ENCODE measurements at places on chromosomes 3 and 15.

GRCh38 chr3:16373341-16373946 lies 108.4 kb downstream of the OXNAD1 start:
- no peak for DNase-seq

DNA sequence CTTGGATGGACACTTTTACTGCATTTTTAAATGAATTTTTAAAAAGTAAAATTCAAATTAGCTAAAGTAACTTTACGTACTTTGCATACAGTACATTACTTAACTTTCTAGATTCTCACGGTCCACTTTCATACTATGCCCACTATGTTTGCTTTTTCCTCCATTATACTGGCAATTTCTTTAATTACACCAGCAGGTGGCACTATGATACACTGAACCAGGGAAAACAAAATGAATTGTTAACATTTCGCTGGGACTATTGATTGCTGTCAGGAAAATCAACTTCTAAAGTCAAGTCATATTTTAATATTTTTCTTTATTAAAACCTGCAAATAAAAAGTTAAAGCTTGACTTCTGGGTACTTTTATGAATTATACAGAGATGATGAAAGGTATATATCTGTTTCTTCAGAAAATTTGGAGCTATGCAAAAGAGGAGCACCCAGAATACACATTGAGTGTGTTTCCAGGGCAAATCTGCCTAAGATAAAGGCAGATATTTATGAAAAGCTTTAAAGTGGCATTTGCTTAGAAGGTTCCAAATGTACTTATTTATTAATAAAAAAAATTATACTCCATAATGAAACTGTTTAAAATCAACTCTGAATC lies 21.8 kb upstream of the POU1F1 start:
- DNase-seq, result no peak

DNA sequence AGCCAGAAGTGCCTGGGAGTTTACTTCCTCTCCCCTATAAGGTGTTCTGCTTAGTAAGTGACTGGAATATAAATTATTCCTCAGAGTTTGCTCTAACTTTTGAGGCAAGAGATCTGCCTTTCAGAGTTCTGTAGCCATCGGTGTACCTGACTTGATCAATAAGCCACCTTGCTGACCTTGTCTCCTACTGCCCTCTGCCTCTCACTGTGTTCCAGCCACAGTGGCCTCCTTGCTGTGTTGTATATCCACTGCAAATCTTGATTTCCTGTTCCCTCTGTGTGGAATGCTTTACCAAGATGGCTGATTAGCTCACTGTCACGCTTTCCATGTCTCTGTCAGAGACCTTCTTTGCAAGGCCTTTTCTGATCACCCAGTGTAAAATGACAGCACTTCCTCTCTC lies 442.4 kb downstream of the SQOR start:
- DNase-seq, result no peak

DNA sequence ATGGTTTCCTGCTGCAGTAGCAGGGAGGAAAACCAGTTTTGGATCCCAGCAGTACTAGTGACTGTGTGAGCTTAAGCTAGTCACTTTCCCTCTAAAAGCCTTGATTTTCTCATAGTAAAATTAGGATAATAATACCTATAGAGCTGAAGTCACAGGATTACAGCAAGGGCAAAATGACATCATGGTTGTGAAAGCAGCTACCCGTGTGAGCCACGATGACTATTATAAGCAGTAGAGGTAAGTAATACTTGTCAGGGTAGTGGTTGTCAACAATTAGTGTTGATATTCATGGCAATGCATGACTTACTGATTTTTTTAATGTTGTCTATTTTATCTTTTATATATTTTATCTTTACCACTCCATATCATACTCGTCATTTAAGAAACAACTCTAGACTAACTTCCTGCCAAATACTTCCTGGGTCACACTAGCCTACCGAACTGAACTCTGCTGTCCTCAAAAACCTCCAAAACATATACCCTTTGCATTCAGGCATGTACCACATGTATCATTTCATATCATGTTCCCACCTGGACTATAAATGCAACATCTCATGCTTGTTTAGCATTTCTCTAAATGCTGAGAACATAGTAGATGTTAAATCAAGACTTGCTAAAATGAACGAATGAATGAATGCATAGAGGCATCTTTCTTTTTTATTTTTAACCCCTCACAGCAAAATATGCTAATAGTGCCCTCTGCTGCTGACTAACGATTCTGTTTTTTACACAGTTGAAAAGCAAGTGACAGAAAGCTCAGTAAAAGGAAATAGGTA lies 172.6 kb downstream of the P3H2 start:
- DNase-seq, result no peak

DNA sequence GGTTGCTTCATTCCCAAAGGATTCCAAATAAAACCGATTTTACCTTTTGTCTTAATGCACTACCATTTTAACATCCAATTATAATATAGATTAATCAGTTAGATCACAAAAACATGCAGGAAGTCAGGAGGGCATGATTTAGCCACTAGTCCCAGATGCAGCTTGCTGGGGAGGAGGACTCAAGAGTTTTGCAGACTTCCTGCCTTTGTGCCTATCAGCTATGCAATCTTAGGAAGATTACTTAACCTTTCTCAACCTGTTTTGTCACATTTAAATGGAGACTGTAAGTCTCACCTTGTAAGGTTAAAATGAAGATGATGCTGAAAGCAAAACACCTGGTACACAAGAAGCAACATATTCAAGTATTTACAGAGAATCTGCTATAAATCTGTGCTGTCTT lies 242.4 kb upstream of the GOLIM4 start:
- no peak for DNase-seq

- DNase-seq, result no peak
Measured at GRCh38 chr3:128254066-128254590, 100.8 kb downstream of the EEFSEC start.

- DNase-seq, result no peak
Measured at GRCh38 chr3:155388417-155388816, 94.9 kb upstream of the STRIT1 start.

DNA sequence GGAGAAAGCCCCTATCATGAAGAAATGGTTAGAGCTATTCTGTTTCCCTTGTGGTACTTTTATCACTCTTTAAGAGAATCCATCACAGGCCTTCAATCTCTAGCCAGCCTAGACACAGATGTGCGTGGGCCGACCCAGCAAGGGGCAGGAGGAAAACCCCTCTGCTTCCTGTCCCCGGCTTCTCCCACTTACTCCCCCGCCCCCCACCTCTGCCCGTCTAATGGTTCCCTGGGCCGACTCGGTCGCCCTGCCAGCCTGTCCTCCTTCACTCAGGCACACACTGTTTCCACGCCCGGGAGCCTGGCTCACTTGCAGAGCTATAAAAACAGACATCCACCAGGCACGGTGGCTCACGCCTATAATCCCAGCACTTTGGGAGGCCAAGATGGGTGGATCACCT lies 58.3 kb upstream of the TFRC start:
- no peak for DNase-seq

DNA sequence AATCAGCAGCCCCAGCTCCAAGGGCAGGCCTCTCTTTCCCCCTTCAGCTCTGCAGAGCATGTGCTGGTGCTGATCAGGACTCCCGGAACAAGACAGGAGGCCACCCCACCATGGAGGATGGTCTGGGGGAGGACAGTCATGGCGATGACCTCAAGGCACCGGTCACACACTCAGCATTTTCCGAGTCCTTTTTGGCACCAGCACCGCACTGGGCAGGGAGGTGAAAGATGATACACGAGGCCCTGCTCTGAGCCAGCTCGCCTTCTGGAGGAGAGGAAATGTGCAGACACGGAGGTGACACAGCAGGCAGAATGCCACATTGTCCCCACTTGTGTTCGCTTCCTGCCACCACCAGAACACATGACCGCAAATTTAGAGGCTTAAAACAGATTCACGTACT lies 61.8 kb upstream of the SEC61A1 start:
- no peak for DNase-seq

GRCh38 chr3:121735047-121735696 lies 14.4 kb downstream of the GOLGB1 start:
- DNase-seq, result no peak

DNA sequence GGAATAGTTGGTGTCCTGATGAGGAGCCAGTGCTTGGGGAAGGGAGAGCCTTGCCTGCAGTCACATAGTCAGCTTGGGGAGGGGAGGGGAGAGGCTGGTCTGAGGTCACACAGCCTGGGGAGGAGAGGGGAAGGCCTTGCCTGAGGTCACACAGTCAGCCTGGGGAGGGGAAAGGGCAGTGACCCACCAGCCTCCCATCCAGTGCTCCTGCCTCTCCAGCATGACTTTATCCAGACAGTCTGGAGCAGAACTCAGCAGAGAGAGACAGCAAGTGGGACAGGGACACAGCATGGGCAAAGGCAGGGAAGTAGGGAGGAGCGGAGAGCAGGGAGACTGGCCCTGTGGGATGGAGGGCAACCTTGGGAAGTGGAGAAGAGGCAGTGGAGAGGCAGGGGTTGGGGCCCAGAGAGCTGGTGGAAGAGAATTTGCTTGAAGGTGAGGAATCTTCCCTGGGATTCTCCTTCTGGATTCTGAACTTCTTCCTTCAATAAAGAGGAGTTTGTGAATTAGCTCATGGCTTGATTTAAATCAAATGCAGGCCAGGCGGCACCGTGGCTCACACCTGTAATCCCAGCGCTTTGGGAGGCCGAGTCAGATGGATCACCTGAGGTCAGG lies 64.5 kb downstream of the CORO2B start:
- no peak for DNase-seq

Measured in stimulated activated CD4-positive, alpha-beta T cell treated with anti-CD3 and anti-CD28 coated beads, Interleukin-15, amount 100 ng/mL, for 1 hour (primary cell).